ENCODE measurements at places on chromosomes 12 and 14. TPM values are rescaled to one million over a fixed set of nuclear protein-coding genes. Genes with fewer than 3 reads are reported as not detected.

GRCh38 chr12:50018968-50019367 is 6.3 kb downstream of the RACGAP1 start:
- no peak for DNase-seq

DNA sequence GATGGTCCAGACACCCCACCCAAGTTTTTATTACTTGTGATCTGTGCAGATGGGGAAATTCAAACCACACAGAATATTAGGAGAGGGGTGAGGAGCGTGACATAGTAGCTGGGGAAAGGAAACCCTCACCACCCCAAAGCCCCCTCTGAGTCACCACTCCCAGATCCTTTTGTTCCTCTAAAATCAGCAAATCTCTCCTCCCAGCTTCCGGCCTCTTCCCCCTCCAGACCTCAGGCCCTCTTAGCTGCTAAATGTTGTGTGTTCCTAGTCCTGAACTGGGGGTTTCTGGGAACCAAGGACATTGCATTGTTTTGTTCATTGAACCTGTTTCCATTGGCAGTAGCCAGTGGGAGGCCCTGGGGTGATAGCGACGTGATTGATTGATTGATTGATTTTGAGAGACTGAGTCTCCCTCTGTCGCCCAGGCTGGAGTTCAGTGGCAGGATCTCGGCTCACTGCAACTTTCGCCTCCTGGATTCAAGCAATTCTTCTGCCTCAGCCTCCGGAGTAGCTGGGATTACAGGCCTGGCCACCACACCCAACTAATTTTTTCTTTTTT is 5.9 kb upstream of the ORAI1 start:
- no peak for DNase-seq

SYNDIG1L gene
- 0.52 TPM for total RNA-seq

DNA sequence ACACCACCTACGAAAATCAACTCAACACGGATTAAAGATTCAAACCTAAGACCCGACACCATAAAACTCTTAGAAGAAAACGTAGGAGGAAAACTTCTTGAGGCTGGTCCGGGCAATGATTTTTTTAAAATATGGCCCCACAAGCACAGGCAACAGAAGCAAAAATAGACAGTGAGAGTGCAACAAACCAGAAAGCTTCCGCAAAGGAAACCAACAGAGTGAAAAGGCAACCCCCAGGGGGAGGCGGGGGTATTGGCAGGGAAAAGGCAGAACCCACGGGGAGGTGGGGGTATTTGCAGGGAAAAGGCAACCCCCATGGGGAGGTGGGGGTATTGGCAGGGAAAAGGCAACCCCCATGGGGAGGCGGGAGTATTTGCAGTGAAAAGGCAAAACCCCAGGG is 20.5 kb upstream of the FBRSL1 start:
- no peak for DNase-seq

DNA sequence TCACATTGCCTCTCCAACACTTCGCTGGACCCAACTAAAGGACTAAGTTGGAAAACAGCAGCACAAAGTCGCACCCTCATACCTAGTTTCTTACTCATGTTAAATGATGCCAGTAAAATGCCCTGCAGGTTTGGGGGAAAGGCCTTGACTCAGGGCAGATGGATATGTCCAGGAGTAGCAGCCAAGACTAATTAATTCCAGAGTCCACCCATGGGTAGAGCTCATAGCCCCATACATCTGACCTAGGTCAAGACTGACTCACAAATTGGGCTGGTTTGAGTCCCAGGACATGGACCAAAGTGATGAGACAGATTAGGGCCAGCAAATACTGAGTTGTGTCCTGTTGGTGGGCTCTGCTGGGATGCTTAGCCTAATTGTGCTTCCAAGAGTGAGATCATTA is 224.0 kb upstream of the BTG1 start:
- DNase-seq, result peak; percentile 94

GRCh38 chr14:85276979-85277228 is 253.0 kb upstream of the FLRT2 start:
- DNase-seq, result no peak

Measured in PC-9 (cell line).